ENCODE measurements at places on chromosomes 11 and 22. TPM values are rescaled to one million over a fixed set of nuclear protein-coding genes. Genes with fewer than 3 reads are reported as not detected.

DNA sequence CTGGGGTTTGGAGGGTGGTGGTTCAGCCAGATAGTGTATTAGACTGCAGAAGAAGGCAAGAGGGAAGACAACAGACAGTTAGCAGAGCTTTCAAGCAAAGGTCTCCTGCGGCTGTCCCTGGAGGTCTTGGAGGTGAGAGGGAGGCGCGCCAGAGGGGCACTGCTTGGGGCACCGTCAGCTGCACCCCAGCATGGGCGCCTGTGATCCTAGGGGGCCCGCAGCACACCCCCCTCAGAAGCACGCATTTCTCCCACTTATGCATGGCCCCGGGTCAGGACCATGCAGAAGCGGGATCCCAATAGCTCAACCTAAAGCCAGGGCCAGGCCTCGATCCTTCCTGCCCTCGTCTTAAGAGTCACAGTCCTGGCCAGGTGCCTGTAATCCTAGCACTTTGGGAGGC, 26.5 kb downstream of the FGF4 start:
- H3K36me3 ChIP-seq: no peaks in the 10 kb centered on the region
- no peaks in the 10 kb centered on the region for H3K4me1 ChIP-seq
- H3K27me3 ChIP-seq: no peaks in the 10 kb centered on the region
- no peak for DNase-seq

DNA sequence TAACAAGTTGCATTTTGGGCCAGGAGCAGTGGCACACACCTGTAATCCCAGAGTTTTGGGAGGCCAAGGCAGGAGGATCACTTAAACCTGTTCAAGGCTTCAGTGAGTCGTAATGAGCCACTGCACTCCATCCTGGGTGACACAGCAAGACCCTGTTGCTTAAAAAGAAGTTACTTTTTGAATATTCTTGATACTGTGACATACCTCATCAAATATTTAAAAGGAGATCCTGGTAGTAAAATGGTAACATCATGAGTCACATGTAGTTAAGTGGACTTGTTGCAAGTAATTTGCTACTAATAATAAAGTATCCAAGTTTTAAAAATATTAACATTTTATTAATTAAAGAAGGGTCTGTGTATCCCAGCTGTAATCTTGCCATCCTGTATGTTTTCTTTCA, 18.3 kb downstream of the HMGXB4 start:
- H3K27ac ChIP-seq: no peak overlapping the region
- no peak overlapping the region for H3K4me3 ChIP-seq
- no peaks in the 10 kb centered on the region for H3K27me3 ChIP-seq
- no peaks in the 10 kb centered on the region for H3K4me1 ChIP-seq
- peaks cover 4% of the 10 kb centered on the region for H3K36me3 ChIP-seq

DNA sequence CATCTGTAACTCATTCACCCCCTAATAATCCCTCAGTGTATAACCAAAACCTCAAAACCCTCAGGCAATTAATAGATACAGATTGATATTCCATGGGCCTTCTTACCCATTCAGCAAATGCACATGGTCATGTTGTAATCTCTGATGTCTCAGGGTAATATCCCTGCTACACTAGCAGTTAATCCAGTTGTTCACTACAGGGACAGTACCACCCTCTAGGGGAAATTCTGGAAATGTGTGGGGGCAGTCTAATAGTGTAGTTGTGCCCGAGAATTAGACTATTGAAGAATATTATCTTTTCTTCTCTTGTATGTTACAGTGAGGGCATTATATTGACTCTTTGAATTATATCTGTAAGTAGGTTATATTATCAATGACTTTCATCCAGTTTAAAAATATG, 175.4 kb downstream of the CWF19L2 start:
- no peak for DNase-seq
- no peak overlapping the region for H3K27ac ChIP-seq
- no peak overlapping the region for H3K4me3 ChIP-seq
- no peaks in the 10 kb centered on the region for H3K36me3 ChIP-seq
- H3K4me1 ChIP-seq: no peaks in the 10 kb centered on the region

GRCh38 chr11:13207665-13208594, 69.7 kb upstream of the BMAL1 start:
- H3K36me3 ChIP-seq: no peaks in the 10 kb centered on the region
- H3K27ac ChIP-seq: no peak overlapping the region
- H3K27me3 ChIP-seq: no peaks in the 10 kb centered on the region
- peak; percentile 24 for DNase-seq
- peaks cover 10% of the 10 kb centered on the region for H3K4me1 ChIP-seq
- peak overlapping the region; percentile 57 for H3K4me3 ChIP-seq

GRCh38 chr11:71948314-71949027, 19.6 kb downstream of the RNF121 start:
- no peak overlapping the region for H3K27ac ChIP-seq
- H3K4me3 ChIP-seq: no peak overlapping the region
- H3K27me3 ChIP-seq: no peaks in the 10 kb centered on the region
- no peaks in the 10 kb centered on the region for H3K36me3 ChIP-seq

- H3K4me1 ChIP-seq: no peaks in the 10 kb centered on the region
- no peak for DNase-seq
Measured at GRCh38 chr11:106761240-106761639, 257.0 kb downstream of the GUCY1A2 start.

DNA sequence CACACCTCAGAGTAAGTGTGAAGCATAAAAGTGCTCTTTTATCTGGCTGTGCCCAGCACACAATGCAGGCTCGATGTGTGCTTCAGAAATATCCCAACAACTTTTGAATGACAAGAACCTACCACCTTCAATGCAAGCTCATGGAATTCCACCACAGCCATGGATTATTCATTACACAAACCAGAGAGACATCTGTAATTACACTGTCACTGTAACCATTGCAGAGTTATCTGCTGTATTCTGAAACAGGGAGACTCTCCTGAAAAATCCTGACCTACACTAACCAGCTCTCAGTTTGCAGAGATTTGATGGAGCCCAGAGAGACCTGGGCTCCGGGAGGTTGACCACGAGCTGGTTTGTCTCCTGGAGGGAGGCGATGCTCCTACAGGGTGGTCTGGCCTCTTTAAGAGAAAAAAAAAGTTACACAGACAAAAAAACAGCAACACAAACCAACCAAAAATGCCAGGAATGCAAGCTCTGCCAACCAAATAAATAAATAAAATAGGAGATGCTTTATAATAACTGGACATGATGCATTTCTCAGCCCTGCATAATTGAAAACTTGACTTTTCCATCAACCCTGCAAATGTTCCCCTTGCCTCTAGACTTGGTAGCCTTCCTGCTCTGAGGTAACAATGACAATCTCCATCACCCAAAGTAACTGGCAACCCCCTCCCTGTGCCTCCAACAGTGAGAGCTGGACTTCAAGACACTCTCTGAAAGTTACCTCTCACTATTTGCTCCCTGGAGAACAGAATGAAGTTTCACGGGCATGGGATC, 69.7 kb downstream of the ETS1 start:
- H3K27ac ChIP-seq: peak overlapping the region; percentile 92
- H3K4me3 ChIP-seq: peak overlapping the region; percentile 97
- no peak for DNase-seq
- peaks cover 25% of the 10 kb centered on the region for H3K4me1 ChIP-seq
- H3K36me3 ChIP-seq: peaks cover 48% of the 10 kb centered on the region

DNA sequence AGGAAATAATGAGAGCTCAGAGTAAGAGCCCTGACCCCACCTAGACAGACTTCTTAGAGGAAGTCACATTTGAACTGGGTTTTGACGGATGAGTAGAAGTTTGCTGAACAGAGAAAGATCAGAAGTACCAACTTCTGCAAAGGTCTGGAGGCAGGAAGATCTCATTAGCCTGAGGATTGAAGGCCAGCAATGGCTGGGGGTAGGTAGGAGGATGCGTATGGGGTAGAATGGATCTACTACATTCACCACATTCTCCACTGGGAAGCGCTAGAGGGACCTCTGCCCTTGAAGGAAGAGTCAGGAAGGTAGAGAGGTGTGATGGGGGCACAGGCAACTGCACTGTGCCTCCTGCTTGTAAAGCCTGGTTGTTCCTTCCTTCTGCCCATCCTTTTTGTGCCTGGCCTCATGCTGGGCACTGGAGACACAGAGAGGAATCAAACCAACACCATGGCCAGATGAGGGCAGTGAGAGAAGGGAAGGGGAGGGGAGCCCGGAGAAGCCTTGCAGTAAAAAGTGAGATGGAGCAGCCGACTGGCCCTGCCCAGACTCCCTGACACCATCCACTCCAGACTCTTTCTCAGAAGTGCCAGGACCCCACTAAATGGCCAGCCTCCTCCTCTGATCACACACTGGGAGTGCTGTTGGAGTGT, 4.9 kb downstream of the TPBGL start:
- no peak overlapping the region for H3K4me3 ChIP-seq
- DNase-seq: no peak
- peaks cover 11% of the 10 kb centered on the region for H3K27me3 ChIP-seq
- no peaks in the 10 kb centered on the region for H3K36me3 ChIP-seq
- no peak overlapping the region for H3K27ac ChIP-seq

DNA sequence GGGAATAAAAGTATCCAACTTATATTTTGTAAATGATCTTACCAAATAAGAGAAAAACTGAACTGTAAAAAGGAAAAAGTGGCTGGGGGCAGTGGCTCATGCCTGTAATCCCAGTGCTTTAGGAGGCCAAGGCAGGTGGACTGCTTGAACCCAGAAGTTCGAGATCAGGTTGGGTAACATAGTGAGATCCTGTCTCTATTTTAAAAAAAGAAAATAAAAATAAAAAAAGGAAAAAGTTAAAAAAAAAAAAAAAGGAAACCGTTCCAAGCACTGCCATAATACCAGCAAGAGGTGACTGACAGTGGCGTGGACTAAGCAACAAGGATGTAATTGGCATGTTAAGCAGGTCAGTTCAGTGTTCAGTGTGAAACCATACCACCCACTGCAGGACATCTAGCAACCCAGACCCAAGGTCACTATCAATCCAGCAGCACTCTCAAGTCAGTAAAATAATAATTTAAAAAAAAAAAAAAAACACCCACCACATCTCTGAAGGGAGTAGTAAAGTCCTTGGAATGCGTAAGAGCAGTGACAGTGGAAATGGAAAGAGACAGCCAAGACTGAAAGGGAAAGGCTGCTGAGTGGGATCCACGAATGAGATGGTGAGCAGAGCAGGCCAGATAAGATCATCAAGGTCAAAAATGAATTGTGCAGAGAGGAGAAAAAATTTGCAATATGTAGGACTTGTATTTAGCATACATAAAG, 43.6 kb downstream of the MAPK1 start:
- H3K27ac ChIP-seq: no peak overlapping the region
- H3K36me3 ChIP-seq: no peaks in the 10 kb centered on the region
- peaks cover 58% of the 10 kb centered on the region for H3K4me1 ChIP-seq
- no peak overlapping the region for H3K4me3 ChIP-seq
- H3K27me3 ChIP-seq: no peaks in the 10 kb centered on the region

DNA sequence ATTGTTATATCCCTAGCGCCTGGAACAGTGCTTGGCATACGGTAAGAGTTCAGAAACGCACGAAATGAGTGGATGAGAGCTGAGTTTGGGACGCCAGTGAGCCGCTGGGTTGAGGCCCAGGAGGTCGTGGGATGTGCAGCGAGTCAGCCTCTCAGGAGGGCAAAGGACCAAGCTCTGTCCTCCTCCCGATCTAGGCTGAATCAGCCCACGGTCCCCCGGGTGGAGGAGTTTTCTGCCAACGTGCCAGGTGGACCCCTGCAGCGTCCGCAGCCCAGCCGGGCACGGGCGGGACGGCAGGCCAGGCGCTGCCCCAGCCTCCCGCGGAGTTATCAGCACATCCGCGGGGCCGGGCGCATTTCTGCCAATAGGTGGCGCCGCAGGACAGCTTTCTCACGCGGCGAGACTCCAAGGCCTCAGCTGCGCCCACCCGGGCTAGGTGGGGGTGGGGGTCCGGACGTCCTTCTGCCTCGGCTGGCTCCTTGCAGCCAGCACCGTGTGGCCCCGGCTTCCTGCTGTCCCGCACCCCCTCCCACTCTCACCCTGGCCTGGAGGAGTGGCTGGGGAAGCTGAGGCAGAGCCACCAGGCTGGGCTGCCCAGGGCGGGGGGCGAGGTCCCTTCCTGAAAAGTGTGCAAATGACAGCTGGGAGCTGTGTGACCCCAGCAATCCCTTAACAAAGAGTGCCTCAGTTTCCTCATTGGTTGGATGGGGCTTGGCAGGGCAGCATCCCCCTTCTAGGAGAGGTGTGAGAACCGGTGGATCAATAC, 2.2 kb upstream of the RPS19BP1 start:
- DNase-seq: peak; percentile 77
- no peak overlapping the region for H3K27ac ChIP-seq
- H3K36me3 ChIP-seq: peaks cover 12% of the 10 kb centered on the region
- no peak overlapping the region for H3K4me3 ChIP-seq
- no peaks in the 10 kb centered on the region for H3K27me3 ChIP-seq

DNA sequence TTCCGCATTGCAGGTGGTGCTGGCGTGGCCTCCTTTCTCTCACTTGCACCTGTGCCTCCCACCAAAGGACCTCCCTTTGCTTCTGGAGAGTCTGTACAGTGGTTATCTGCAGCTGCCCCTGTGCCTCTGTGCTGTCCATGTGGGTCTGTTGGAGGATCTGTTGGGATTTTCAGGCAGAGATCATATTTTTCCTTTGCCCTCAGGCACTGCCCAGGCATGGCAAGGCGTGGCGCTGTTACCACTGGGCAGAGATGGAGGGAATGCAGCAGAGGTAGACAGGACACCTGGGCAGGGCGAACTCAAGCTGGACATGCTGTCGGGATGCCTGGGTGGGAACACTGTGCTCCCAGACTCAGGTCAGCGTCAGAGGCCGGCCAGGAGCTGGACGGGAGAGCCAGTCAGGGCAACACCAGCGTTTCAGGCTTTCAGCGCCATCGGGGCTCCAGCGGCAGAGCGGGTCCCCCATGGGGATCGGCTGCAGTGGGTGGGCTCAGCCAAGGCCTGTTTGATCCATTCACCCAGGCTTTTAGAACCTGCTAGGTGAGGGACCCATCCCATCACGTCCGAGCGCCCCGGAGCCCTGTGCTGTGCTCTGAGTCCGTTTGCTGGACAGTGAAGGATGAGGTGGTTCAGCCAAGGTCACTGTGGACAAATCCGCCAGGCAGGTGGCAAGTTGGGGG, 718.9 kb downstream of the BRD1 start:
- H3K27ac ChIP-seq: no peak overlapping the region
- no peak overlapping the region for H3K4me3 ChIP-seq
- H3K4me1 ChIP-seq: no peaks in the 10 kb centered on the region
- H3K36me3 ChIP-seq: no peaks in the 10 kb centered on the region
- DNase-seq: no peak

DNA sequence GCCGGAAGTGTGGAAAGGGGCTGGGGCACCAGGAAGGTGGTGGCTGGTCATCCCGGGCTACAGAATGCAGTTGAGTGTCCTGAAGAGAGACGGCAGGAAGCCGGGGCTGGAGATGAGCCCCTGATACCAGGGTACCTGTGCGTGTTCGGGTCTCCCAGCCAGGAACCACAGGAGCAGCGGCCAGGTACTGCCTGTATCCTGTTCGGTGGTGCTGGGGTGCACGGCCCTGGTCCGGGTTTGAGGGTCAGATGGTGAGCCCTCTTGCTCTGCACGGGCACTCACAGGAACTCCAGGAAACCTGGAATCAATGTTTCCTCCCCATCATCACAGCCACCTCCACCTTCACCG, 253.1 kb upstream of the B3GAT1 start:
- no peak overlapping the region for H3K4me3 ChIP-seq
- no peaks in the 10 kb centered on the region for H3K36me3 ChIP-seq
- no peaks in the 10 kb centered on the region for H3K4me1 ChIP-seq
- H3K27ac ChIP-seq: no peak overlapping the region

GATD1 gene
- total RNA-seq: 53.0 TPM

TECTA gene
- total RNA-seq: 0.39 TPM

OR2AT4 gene
- total RNA-seq: not detected

INS gene
- not detected for total RNA-seq

CDON gene
- total RNA-seq: 2.0 TPM

PSMC3 gene
- total RNA-seq: 219 TPM

MS4A4E gene
- total RNA-seq: not detected

All from CD8-positive, alpha-beta memory T cell (primary cell).